ENCODE measurements at places on chromosomes 16 and 17.

DNA sequence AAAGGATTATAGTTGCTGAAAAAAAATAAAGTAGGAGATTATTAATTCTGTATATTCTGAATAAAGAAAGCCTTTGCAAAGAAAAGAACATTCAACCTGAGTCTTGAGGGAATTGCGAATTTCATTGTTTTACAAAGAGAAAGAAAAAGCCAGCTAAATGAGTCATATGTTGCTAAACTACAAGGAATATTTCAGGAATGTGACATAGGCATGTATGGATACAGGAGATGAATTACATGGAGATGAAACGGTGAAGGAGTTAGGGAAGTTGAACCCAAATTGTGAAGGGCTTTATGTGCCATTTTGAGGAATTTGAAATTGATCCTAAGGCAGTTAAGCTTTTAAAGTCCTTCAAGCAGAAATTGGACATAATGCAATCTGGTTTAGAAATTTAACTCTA lies 177.3 kb upstream of the RBL2 start:
- DNase-seq, result no peak

DNA sequence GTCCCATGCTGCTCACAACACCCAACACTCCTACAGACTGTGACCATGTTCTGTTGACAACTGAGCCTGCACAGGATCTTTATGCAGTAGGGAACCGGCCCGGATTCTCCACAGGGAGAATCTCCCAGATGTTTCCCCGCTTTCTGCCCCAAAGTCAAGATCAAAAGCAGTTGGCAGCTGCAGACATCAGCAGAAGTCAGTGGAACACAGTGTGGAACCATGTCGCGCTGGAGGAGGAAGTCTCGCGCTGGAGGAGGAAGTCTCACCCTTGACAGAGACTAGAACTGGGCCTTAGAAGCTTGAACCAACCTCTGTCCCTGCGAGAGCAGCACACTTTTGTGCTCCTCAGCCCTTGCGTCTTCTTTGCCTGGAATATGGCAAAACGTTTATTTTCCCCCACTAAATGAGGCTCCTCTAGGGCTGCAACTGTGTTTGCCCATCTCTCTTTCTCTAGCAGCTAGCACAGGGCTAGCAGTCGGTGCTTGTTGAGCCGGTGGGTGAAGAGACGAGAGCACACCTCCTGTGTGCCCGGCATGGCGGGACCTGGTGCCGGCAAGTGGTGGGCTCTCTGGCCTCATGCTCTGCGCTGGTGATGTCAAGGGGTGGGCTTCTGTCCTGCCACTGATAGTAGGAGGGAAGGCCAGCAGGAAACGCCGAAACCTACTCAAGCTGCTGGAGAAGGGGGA lies 2.1 kb upstream of the MRC2 start:
- DNase-seq, result no peak

- DNase-seq, result no peak
Observed at GRCh38 chr16:55030944-55031343, 100.3 kb downstream of the IRX5 start.

GRCh38 chr17:55072898-55073297 lies 104.3 kb downstream of the STXBP4 start:
- DNase-seq, result no peak

GRCh38 chr16:74736531-74737157 lies 36.0 kb upstream of the MLKL start:
- DNase-seq, result no peak

DNA sequence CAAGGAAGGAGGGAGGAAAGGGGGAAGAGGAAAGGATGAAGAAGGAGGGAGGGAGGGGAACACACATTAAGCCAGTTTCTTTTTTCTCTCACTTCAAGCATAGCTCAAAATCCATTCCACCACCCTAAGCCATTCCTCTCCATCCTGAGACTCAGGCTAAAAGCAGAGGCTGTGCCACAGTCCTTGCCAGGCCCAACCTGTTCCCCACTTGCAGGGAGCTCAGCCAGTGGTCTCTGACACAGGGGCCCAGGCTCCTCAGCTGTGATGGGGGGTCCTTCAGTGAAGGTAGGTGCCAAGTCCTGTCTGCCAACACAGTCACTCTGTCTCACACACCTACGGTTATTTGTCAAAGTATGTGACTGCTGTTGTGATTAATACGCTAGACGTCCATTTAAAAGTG lies 44.6 kb downstream of the SDK2 start:
- no peak for DNase-seq

GRCh38 chr17:66988069-66988798 lies 23.7 kb downstream of the CACNG4 start:
- DNase-seq, result no peak
